GM23248 (cell line): ENCODE measurements at places on chromosomes 3 and 15. TPM values are rescaled to one million over a fixed set of nuclear protein-coding genes. Genes with fewer than 3 reads are reported as not detected.

Gene COPS2
- total RNA-seq = 58.0 and 80.2 TPM in 2 replicates

- no peak for DNase-seq
- no peaks in the 10 kb centered on the region for H3K36me3 ChIP-seq
- no peaks in the 10 kb centered on the region for H3K27me3 ChIP-seq
- H3K4me3 ChIP-seq = no peak overlapping the region
- H3K4me1 ChIP-seq = peaks cover 35% of the 10 kb centered on the region
- no peak overlapping the region for H3K27ac ChIP-seq
Observed at GRCh38 chr15:49813625-49814024, 192.8 kb downstream of the DTWD1 start.

DNA sequence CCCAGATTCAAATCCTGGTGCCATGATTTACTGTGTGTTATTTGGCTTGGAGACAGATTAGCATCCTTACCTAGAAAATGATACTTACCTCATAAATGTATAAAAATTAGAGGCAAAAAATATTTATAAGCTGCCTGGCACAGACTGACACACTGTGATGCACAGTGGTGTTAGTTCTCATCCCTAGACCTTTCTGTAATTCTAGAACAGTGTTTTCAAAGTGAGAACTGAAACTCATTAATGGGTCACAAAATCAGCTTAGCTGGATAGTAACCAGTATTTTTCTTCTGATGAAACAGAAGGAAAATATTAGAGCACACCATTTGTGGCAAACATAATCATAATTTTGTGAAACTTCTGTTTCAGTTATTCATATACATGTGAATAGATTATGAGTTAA, 17.9 kb upstream of the MTHFS start:
- no peak for DNase-seq
- peaks cover 33% of the 10 kb centered on the region for H3K36me3 ChIP-seq
- no peaks in the 10 kb centered on the region for H3K4me1 ChIP-seq
- no peak overlapping the region for H3K27ac ChIP-seq
- no peaks in the 10 kb centered on the region for H3K27me3 ChIP-seq

- no peak overlapping the region for H3K27ac ChIP-seq
- H3K27me3 ChIP-seq = no peaks in the 10 kb centered on the region
- no peak overlapping the region for H3K4me3 ChIP-seq
- DNase-seq = no peak
- H3K4me1 ChIP-seq = no peaks in the 10 kb centered on the region
Observed at GRCh38 chr15:93228546-93228945, 139.5 kb upstream of the RGMA start.

GRCh38 chr15:44813231-44813630, 76.9 kb downstream of the TRIM69 start:
- DNase-seq = no peak
- no peaks in the 10 kb centered on the region for H3K36me3 ChIP-seq
- no peaks in the 10 kb centered on the region for H3K4me1 ChIP-seq
- H3K4me3 ChIP-seq = no peak overlapping the region
- H3K27ac ChIP-seq = no peak overlapping the region

DNA sequence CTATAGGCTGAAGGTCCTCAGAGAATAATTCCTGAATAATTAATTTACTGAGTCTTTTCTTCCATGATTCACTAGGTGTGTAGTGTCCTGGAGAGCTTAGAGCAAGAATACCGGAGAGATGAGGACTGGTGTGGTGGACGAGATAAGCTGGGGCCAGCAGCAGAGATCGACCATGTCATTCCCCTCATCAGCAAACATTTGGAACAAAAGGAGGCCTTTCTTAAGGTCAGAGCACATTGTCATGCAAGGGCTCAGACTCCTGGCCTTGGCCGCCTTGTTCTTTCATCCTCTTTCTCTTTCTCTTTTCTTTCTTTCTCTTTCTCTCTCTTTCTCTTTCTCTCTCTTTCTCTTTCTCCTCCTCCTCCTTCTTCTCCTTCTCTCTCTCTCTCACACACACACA, 291.4 kb upstream of the UMPS start:
- H3K4me3 ChIP-seq = no peak overlapping the region
- H3K36me3 ChIP-seq = no peaks in the 10 kb centered on the region
- no peaks in the 10 kb centered on the region for H3K4me1 ChIP-seq
- DNase-seq = no peak
- no peak overlapping the region for H3K27ac ChIP-seq
- H3K27me3 ChIP-seq = no peaks in the 10 kb centered on the region

DNA sequence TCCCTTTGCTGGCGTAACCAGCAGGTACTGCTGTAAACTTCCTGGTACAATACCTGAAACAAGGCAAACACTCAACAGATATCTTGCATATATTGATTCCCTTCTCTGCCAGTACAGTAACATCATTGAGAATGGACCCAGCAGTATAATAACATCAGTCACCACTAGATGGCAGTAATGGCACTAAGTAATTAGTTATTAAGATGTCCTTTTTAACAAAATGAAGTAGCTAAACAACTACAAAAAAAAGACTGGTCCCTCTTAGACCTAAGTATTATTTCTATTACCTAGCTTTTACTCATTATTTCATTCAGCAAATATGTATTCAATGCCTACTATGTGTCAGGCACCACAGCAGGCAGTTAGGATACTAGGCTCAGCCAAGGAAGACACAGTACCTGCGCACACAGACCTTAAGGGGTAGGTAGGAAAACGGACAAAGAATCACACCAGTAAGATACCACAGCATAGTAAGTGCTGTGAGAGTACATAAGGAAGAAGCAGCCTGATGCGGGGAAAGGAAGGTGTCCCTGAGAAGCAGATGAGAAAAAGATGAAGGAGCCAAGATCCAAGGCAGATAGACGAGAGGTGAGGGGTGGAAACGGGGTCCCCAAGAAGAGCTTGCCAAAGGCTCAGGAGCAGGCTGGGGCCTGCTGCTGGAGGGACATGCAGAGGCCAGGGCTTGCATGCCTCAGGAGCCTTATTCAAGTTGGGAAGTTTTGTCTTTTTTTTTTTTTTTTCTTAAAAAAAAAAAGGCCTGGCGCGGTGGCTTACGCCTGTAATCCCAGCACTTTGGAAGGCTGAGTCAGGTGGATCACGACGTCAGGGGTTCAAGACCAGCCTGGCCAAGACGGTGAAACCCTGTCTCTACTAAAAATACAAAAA, 102.7 kb upstream of the CHD2 start:
- no peaks in the 10 kb centered on the region for H3K36me3 ChIP-seq
- no peak overlapping the region for H3K4me3 ChIP-seq
- no peaks in the 10 kb centered on the region for H3K27me3 ChIP-seq
